ENCODE measurements at places on chromosomes 1 and 21.

DNA sequence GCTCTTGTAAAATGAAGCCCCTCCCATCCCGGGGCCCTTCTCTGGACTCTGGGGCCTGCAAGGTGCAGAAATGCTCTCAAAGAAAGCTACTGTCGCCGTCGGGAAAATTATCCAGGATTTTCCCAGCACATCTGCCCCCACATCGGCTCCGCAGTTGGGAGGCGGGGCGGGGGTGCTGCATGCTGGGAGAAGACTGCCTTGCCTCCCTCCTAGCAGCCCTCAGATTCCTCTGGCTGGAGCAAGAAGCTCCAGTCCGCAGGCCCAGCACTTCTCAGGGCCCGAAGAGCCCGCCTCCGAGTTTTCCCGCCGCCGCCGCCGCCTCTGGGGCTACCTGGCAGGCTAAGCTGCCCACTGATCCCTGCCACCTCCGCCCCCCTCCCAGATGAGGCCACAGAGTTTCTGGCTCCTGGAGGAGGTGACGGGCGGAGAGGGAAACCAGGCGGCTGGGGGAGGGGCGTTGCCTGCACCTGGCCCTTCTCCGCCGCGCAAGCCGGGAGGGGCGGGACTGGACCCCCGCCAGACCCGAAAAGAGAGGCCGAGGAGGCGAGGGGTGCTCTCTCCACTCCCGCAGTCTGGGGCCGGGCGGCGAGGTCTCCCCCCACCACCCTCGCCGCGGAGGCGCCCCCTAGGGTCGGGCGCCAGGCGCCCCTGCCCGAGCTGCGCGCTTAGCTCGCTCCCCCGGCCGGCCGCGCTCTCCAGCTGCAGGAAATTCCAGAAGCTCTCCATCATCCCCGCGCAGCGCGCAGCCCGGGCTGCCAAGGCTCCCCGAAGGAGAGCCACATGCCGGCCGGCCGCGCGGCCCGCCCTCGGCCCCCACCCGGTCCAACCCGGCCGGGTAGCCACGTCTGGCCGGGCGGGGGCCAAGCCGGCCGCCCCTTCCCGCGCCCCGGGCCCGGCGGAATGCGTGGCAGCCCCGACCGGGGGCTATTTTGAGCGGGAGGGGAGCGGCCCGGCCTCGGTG, 28.8 kb downstream of the AHDC1 start:
- peak; percentile 76 for DNase-seq

DNA sequence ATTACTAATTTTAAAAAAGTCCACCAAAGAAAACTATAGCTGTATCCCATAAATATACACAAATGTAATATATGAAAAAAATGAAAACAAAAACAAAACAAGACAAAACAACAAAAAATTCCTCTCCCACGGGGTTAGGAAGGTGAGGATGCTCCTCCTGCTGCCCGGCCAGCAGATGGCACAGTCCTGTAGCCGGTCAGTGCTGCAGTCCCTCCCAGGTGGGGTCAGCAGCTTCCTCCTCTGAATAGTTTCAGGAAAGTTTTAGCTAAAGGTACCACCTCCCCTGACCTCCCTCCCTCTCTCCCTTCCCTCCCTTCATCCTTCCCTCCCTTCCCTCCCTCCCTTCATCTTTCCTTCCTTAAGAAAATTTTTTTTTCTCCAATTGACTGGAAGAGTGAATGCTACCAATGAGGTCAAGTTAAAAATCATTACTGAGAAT, 67.8 kb upstream of the BCL10 start:
- DNase-seq = peak; percentile 20

- no peak for DNase-seq
These were observed 13.6 kb upstream of the PEAR1 start for GRCh38 chr1:156879876-156880275.

- DNase-seq = no peak
These were observed 24.2 kb upstream of the PEX19 start for GRCh38 chr1:160309185-160309557.

GRCh38 chr1:183689762-183690204, 36.7 kb upstream of the APOBEC4 start:
- DNase-seq = no peak

DNA sequence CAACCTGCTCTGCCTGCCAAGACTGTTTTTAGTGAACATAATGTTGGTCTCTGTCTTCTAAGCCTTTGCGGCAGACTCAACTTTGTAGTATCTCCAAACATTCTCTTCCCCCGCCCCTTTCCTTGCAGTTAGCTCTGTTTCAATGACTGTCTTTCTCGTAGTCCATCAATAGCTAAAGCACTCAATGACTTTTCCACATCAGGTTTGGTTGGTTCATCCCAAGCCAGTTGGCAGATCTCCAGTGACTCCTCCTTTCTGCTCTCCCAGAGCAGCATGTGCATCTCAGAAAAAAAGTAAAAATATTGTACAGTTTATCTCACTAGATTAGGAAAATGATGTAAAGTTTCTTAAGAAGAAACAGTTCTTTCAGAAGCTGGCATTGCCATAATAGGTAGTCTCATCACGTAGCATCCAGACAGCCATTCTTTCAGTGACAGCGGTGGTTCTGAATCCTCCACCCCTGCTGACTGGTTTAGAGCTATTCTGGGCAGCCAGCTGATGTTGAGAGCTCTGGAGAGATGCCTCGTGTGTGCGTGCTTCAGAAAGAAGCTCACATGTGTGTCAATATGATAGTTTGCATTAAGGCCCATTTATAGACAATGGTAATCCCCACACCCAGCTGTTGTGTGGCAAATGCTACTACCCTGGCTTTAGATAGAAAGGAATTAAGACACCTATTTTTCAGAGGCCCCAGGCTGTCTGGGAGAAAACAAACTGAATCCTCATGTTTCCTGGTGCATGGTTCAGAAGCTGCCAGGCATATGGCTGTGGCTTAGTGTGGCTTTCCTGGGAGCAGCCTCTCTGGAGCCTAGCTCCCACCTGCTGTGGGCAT, 53.2 kb downstream of the CNN3 start:
- DNase-seq = no peak

DNA sequence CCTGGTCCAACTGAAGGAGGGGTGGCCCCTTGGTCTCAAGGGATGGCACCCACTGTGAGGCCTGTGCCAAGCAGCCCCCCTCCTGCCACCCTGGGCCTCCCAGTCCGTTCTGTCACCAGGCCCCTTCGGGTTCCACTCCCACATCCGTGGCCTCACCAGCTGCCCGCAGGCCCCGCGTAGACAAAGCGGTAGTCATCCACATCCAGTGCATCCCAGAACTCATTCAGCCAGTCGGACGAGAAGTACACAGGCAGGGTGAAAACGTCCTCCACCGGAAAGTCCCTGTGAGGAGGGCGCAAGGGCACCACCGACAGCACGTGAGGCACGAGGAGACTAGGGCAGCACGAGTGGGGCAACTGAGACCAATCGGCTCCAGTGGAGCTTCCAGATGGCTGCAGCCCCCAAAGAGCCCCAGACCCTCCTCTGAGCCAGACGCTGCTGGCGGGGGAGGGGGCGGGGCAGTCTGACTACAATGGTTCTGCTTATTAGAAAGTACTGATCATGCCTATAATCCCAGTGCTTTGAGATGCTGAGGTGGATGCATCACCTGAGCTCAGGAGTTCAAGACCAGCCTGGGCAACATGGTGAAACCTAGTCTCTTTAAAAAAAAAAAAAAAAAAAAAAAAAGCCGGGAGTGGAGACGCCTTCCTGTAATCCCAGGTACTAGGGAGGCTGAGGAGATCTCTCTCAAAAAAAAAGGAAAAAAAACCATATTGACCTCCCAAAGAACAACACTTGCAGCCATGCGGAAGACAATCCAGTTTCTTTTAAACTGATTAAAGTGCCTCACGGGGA, 1.2 kb downstream of the JMJD4 start:
- no peak for DNase-seq

DNA sequence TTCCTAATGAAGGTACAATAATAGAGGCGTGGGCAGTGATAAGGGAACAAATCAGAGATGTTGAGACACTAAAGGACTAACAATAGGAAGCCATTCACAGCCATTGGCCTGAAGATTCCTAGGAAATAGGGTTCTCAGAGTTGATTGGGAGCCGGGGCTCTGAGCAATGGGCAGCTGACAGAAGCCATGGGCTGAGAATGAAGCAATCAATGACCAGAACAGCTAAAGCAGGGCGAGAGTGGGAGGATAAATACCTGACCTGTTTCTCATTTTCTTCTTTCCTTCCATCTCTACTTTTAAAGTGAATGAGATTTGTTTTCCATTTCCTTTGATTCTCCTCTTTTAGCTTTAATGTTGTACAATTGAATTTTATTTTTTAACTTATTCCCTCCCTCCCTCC, 774.7 kb upstream of the ADGRL4 start:
- DNase-seq = no peak

GRCh38 chr1:54750596-54750995, 13.7 kb downstream of the PARS2 start:
- DNase-seq = no peak

DNA sequence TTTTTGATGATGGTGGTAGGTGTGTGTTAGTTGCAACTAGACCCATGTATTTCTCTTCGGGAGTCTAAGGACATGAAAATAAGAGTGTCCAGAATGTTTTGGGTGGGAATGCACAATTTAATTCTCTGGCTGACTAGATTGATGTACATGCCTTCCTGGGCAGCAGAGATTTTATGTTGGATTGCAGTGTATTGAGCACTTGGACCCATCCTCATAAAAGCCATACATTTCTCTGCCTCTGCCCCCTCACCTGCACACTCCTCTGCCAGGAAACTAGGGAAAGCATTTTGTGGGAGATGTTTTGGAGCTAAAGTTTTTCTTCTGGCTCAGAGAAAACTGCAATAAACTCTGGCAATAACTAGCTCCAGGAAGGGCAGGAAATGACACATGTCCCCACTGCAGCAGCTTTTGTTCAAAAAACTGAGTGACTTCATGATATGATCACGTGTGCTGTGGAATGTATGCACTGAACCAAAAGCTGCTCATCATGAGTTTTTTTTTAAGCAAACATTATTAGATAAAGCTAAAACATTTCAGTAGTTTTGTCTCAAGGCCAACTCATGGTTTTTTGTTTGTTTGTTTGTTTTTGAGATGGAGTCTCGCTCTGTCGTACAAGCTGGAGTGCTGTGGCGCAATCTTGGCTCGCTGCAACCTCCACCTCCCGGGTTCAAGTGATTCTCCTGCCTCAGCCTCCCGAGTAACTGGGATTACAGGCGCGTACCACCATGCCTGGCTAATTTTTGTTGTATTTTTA, 17.6 kb downstream of the RIT1 start:
- no peak for DNase-seq

GRCh38 chr1:100649146-100649545, 70.4 kb upstream of the VCAM1 start:
- no peak for DNase-seq

DNA sequence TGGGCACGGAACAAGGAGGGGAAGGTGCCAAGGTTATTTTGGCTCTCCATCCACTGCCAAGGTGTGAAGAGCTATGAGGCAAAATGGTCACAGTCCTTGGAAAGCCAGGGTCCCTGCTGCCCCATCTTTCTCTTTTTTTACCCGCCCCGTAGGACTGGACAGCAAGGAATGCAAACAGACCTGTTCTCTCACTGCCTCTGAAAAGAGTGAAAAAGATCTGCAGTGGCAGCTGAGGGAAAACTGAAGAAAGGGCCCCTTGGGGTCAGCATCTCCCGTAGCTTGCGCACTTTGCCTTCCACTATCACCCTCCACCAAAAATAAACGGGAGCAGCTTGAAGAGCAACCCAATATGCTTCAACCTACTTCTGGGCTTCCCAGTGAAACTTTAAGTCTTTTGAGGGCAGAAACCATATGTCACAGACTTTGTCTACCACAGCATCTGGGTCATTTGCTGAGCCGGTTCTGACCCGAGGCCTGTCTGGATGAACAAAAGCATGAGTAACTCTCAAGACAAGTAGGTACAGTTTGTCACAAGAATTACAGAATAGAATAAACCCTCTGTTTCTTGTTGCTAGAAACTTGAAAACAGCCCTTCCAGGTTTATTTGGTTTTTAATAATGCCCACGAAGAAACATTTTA, 9.4 kb upstream of the KIF14 start:
- no peak for DNase-seq

GRCh38 chr1:226827458-226827857, 43.0 kb upstream of the PSEN2 start:
- no peak for DNase-seq

DNA sequence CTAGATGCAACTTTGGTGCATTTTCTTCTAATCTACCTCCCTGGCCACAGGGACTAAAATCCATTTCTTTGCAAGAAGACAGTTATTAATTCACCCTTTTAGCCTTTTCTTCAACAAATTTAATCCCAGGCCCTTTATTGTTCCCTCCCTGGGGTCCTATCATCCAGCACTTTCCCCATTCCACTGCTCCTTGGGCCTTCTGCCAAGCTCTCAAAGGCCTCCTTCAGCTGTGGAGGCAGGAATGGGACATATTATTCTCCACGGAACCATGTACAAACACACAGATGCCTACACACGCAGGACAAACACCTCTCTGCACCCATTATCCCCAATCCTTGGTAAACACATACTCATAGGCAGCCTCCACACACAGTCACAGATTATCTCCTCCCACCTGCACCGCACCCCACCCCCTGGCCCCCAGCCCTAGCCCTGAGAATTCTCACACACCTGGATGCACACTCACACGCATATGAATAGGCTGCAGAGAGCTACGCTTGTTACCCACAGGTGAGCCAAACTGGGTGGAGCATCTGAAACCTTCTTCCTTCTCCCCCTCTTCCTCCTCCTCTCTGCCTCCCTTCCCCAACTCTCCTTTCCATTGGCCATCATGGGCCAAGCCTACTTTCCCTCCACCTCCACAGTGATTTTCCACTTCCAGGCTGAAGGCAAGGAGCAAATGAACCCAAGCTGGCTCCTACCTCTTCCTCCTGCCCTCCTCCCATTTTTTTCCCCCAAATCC, 11.7 kb downstream of the TAGLN2 start:
- DNase-seq = no peak

GRCh38 chr1:28518745-28519341, 13.0 kb downstream of the RCC1 start:
- no peak for DNase-seq

GRCh38 chr1:46605232-46605631, 1.2 kb upstream of the MKNK1 start:
- no peak for DNase-seq

GRCh38 chr1:47568763-47569162, 130.9 kb downstream of the FOXD2 start:
- DNase-seq = no peak

GRCh38 chr1:30318413-30318812, 405.0 kb downstream of the MATN1 start:
- DNase-seq = no peak

DNA sequence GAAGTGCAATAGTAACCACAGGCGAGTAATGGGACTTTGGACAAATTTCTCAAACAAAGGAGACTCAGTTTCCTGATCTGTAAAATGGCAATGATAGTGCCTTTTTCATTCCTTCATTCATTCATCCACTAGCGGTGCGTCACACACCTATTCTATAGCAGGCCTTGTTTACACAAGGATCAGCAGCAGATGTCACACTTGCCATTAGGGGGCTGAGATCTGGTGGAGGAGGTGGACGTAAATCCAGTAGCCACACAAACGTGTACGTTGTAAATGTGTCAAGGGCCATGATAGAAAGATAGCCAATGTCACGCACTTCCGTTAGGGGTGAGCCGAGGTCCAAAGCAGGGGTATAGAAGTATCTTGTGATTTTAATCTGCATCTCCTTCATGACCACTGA, 34.2 kb downstream of the SERINC2 start:
- no peak for DNase-seq

GRCh38 chr1:41638086-41639024, 153.9 kb upstream of the EDN2 start:
- no peak for DNase-seq

- DNase-seq = no peak
These were observed 404 bp upstream of the CPLANE2 start for GRCh38 chr1:16237343-16237830.

GRCh38 chr1:212366901-212367300, 47.8 kb downstream of the PACC1 start:
- no peak for DNase-seq

All from glutamatergic neuron (in vitro differentiated cells).